ENCODE measurements at places on chromosomes 11 and 22.

DNA sequence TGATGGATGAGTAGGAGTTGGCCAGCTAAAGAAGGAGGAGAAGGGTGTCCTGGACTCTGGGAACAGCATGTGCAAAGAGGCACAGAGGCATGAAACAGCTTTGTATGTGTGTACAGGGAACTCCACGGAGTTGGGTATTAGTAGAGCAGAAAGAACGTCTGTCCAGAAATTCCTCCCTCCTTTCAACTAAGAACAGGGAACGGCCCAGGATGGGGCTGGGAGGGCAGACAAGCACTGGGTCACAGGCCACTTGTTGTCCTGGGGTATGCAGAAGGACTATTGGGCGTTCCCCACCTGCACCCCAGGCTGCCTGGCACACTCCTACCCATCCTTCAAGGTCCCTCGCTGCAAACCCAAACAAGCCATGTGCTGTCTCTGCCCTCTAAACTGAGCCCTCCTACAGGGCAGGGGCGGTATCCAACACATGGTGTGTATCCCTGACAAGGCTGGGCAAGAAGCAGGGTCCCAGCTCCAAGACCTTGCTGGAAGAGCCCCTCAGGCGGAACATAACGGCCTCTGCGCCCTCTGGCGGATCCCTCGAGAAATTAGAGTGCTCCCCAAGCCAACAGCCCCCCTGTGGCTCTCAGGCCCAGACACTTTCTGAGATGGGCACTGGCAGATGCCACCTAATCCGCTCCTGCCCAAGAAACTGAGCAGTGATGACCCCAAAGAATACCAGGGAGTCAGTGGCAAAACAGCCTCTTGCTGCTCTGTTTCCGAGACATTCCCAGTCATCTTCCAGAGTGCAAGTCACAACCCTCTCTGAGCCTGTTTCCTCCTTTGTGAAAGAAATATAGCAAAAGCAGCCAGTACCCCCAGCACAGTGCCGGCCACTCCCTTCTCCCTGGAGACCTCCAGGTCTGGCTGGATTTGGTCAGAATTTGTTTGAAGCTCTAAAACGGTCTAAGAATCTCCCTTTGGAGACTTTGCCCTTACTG, 1.6 kb upstream of the ELFN2 start:
- H3K27ac ChIP-seq, result no peak overlapping the region
- no peak overlapping the region for H3K4me3 ChIP-seq
- H3K27me3 ChIP-seq, result peaks cover 65% of the 10 kb centered on the region
- peaks cover 19% of the 10 kb centered on the region for H3K4me1 ChIP-seq

- H3K27me3 ChIP-seq, result no peaks in the 10 kb centered on the region
- no peaks in the 10 kb centered on the region for H3K36me3 ChIP-seq
- DNase-seq, result no peak
- H3K4me1 ChIP-seq, result no peaks in the 10 kb centered on the region
Observed at GRCh38 chr11:85132851-85133585, 494.1 kb downstream of the DLG2 start.

GRCh38 chr11:62560566-62561103, 13.1 kb downstream of the EEF1G start:
- H3K4me1 ChIP-seq, result peaks cover 40% of the 10 kb centered on the region
- peak; percentile 72 for DNase-seq
- no peak overlapping the region for H3K4me3 ChIP-seq
- H3K27me3 ChIP-seq, result no peaks in the 10 kb centered on the region

DNA sequence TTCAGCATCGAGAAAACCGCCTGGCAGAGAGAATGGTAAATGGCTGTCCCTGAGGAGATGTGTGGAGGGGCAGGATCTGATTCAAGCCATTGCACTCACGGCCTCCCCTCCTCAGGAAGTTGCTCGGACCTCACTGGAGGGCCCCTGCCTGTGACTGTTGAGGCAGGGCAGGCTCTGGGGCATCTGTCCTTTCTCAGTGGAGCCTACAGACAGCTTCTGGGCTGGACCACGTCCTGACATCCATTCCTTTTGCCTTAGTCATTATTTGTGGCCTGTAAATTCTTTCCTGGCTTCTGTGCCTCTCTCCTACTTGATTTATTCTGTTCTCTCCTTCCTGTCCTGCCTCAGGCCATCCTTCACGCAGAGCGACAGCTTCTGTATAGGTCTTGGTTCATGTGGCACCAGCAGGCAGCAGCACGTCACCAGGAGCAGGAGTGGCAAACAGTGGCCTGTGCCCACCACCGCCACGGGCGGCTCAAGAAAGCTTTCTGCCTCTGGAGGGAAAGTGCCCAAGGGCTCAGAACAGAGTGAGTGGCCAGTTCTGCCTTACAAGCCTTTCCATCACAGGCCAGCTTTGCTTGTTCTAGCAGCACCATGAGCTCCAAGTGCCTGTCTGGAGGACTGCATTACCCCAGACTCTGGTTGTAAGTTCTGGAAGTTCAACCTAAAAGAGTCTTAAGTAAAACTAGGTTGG, 59.6 kb downstream of the PISD start:
- no peak for DNase-seq
- H3K4me1 ChIP-seq, result peaks cover 3% of the 10 kb centered on the region
- peak overlapping the region; percentile 57 for H3K4me3 ChIP-seq

DNA sequence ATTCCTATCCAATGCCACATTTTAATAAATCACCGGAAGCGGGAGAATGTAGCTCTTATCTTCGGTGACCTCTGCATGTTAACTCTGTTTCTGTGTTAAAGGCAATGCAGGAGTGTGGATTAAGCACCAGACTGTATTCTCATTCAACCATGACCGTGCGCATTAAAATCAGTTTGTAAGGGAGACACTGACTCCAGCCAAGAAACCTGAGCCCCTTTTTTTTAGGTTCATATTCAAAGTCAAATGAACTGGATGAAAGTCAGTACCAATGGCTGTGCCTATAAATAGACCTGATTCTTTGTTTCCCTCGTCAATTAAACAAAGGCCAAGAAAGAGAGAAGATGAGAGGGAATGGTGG, 32.2 kb downstream of the C11orf91 start:
- peaks cover 71% of the 10 kb centered on the region for H3K27me3 ChIP-seq
- no peak overlapping the region for H3K4me3 ChIP-seq
- peaks cover 4% of the 10 kb centered on the region for H3K4me1 ChIP-seq

DNA sequence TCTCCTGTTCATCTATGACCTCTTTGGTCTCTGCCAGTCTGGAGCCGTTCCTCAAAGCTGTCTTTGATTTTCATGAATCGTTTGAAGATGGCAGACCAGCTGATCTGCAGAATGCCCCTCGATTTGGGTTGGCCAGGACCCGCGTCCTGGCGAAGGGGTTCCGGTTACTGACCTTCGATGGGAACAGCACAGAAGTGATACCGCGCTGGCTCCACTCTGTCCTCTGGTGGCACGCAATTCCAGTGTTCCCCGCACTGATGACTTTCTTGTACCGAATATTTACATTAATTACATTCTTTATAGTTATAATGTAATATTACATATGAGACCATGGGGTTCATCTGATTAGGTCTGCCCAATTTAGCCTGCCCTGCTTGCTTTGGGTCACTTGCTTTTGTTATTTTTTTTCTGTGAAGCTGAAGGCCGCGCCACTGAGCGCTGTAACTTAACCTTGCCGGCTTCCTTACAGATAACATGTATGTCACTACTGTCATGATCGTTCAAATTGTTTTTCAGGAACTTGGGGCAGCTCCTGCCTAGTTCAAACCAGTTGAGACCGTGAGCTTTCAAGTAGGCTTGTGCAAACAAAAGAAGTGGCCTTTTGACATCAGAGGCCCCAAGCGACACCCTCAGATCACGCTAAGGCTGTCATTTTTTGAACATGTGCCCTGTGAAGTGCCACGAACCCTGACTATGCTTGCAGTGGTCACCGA, 4.1 kb upstream of the USP18 start:
- H3K36me3 ChIP-seq, result no peaks in the 10 kb centered on the region
- no peak for DNase-seq
- H3K4me1 ChIP-seq, result peaks cover 23% of the 10 kb centered on the region

GRCh38 chr22:27748751-27749191, 52.8 kb downstream of the MN1 start:
- no peaks in the 10 kb centered on the region for H3K36me3 ChIP-seq
- H3K4me1 ChIP-seq, result peaks cover 3% of the 10 kb centered on the region
- no peak overlapping the region for H3K27ac ChIP-seq
- no peak overlapping the region for H3K4me3 ChIP-seq

GRCh38 chr22:39731481-39731880, 160.9 kb downstream of the CACNA1I start:
- no peak for DNase-seq
- no peak overlapping the region for H3K27ac ChIP-seq
- H3K36me3 ChIP-seq, result no peaks in the 10 kb centered on the region
- H3K4me3 ChIP-seq, result no peak overlapping the region
- H3K4me1 ChIP-seq, result no peaks in the 10 kb centered on the region

- no peak overlapping the region for H3K27ac ChIP-seq
- peaks cover 7% of the 10 kb centered on the region for H3K4me1 ChIP-seq
- no peak for DNase-seq
- no peak overlapping the region for H3K4me3 ChIP-seq
- H3K36me3 ChIP-seq, result peaks cover 1% of the 10 kb centered on the region
- H3K27me3 ChIP-seq, result peaks cover 40% of the 10 kb centered on the region
Observed at GRCh38 chr11:132284048-132284447, 913.6 kb downstream of the NTM start.

DNA sequence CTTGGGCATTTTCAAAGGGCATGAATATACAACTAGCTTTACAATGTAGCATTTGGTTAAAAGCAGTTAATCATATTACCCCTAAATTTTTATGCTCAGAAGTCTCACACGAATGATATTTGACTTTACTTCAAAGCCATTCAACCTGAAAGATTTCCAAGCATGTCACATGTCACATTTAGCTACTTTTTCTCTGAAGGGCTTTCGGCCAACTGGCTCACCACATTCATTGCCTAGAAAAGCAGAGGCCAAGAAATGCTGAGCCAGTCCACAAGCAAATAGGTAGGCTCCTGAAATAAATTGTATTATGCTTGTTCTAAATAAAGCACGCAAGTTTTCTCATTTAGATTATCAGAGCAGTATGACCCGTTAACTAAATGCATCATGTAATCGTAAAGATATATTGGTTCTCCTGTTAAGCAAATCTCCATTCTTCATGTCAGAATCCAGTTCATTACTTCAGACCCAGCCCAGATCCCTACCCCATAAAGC, 30.6 kb downstream of the PAX6 start:
- H3K36me3 ChIP-seq, result no peaks in the 10 kb centered on the region
- no peak for DNase-seq
- H3K4me1 ChIP-seq, result no peaks in the 10 kb centered on the region
- H3K4me3 ChIP-seq, result no peak overlapping the region
- no peaks in the 10 kb centered on the region for H3K27me3 ChIP-seq

GRCh38 chr11:28836285-28837081, 728.3 kb downstream of the METTL15 start:
- no peak for DNase-seq
- H3K27me3 ChIP-seq, result no peaks in the 10 kb centered on the region
- H3K4me3 ChIP-seq, result no peak overlapping the region
- H3K27ac ChIP-seq, result no peak overlapping the region
- no peaks in the 10 kb centered on the region for H3K4me1 ChIP-seq

- no peak overlapping the region for H3K27ac ChIP-seq
- H3K4me1 ChIP-seq, result peaks cover 9% of the 10 kb centered on the region
- H3K36me3 ChIP-seq, result no peaks in the 10 kb centered on the region
- no peak for DNase-seq
- H3K4me3 ChIP-seq, result no peak overlapping the region
Observed at GRCh38 chr22:31102441-31103081, 4.8 kb downstream of the SELENOM start.

DNA sequence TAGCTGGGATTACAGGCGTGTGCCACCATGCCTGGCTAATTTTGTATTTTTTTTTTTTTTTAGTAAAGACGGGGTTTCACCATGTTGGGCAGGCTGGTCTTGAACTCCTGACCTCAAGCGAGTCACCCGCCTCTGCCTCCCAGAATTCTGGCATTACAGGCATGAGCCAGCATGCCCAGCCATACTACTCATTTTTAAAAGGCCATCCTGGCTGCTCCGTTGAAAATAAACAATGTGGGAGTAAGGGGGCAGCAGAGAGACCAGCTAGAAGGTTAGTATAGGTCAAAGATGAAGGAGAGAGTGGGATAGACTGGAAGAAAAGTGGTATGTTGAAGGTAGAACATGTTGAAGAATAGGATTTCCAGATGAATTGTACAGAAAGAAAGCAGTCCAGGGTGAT, 17.6 kb upstream of the LIN7C start:
- peaks cover 1% of the 10 kb centered on the region for H3K27me3 ChIP-seq
- no peak for DNase-seq
- H3K4me3 ChIP-seq, result no peak overlapping the region
- H3K27ac ChIP-seq, result no peak overlapping the region

DNA sequence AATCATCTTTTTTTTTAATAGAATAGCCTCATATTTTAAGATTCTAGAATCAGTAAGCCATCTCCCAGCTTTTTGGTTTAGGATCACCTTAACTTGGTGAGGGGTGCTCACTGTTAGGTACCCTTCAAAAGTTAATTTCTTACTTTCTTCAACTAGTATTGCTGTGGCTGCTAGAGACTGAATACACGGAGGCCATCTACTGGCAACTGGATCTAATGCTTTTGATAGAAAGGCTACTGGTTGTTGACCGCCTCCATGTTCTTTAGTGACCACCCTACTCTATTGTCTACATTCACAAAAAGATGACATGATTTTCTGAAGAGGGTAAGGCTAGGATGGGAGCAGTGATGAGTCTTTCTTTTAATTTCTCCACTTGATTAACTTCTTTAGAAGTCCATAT, 16.7 kb upstream of the ALDH3B2 start:
- no peaks in the 10 kb centered on the region for H3K4me1 ChIP-seq
- peaks cover 39% of the 10 kb centered on the region for H3K27me3 ChIP-seq
- no peak for DNase-seq

DNA sequence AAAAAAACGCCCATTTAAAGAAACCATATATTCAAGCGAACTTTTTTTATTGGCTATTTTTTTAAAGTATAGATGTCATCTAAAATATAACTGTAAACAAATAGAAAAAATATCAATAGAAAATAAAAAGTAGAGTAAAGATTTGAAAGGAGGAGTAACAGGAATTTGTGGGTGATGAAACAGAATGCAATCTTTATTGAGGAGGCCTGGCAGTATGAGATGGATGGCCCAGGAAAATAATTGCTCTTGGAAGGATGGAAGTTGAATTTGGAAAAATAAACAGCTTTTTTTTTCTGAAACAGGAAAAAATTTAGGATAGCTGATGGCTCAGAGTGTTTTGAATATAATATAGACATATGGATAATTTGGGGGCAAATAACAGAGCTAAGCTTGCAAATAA, 219.0 kb downstream of the CASP12 start:
- H3K27me3 ChIP-seq, result no peaks in the 10 kb centered on the region
- no peaks in the 10 kb centered on the region for H3K4me1 ChIP-seq
- no peak overlapping the region for H3K27ac ChIP-seq
- no peak overlapping the region for H3K4me3 ChIP-seq
- no peaks in the 10 kb centered on the region for H3K36me3 ChIP-seq

- no peak overlapping the region for H3K27ac ChIP-seq
- DNase-seq, result no peak
Observed at GRCh38 chr11:16921019-16921418, 93.2 kb downstream of the PLEKHA7 start.
